Activated naive CD4-positive, alpha-beta T cell treated with anti-CD3 and anti-CD28 coated beads, Interleukin-2, amount 50 U/mL, for 72 hours (primary cell): ENCODE measurements at places on chromosomes 12 and 14. TPM values are rescaled to one million over a fixed set of nuclear protein-coding genes. Genes with fewer than 3 reads are reported as not detected.

ST8SIA1 gene
- total RNA-seq: 1.7 TPM

DNA sequence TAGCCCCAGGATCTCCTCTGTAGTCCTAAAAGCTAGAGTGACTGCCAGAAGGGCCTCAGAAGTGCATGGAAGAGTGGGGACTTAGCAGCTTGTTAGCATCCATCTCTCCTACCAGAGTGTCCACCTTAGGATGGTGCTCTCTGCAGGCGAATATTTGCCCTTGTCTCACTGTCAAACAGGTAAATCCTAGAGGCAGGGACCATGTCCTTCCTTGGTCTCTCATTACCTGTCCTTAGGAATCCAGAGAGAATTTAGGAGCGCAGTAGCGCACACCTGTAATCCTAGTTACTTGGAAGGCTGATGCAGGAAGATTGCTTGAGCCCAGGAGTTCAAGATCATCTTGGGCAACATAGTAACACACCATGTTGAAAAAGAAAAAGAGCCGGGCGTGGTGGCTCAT is 21.4 kb downstream of the AGAP2 start:
- DNase-seq: no peak

OR10P1 gene
- not detected for total RNA-seq

DNA sequence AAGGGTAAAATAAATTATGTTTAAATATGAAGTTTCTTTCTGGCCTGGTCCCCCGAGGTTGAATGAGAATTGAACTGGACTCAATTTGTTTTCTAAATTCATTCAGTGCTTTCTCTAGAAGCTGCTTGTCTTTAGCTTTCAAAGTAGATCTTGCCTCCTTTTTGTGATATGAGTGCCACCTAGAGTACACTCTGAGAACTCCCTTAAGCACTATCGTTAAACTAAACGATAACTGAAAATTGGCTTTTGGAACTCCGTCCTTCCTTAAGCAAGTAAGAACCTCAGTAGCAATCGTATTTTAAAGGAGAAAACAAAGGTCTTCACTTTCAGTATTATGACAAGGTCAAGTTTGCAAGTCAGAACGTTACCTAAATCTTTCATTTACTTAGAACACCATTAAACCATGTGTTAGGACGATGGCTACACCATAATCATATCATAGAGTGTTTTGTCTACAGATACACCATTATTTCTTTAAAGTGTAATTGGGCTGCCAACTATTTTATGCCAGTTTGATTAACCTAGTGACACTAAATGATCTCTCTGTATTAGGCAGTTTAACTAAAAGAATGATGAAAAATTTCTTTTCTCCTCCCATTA is 364.8 kb downstream of the SNAPC1 start:
- peak; percentile 14 for DNase-seq

- DNase-seq: no peak
Measured at GRCh38 chr14:33350366-33350990, 411.8 kb downstream of the NPAS3 start.

GRCh38 chr12:25829192-25829591 is 129.3 kb upstream of the RASSF8 start:
- no peak for DNase-seq

DNA sequence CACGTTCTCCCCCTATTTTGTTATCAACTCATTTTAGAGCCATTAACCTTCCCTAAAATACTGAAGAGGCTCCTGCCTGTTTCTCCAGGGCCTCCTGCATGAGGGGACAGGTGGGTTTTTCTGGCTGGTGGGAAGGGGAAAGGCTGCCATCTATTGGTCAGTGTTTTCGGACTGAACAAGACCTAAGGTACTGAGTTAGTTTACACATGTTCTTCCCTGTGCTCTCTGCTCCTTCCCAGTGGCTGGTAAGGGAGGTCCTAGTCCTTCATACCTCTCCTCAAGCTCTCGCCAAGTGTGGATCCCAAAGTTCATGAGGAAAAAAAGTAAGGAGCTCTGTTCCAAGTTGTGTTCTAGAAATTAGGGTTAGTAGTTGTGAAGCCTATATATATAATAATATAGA is 357.5 kb downstream of the FSCB start:
- no peak for DNase-seq

RNF212B gene
- total RNA-seq: not detected

DNA sequence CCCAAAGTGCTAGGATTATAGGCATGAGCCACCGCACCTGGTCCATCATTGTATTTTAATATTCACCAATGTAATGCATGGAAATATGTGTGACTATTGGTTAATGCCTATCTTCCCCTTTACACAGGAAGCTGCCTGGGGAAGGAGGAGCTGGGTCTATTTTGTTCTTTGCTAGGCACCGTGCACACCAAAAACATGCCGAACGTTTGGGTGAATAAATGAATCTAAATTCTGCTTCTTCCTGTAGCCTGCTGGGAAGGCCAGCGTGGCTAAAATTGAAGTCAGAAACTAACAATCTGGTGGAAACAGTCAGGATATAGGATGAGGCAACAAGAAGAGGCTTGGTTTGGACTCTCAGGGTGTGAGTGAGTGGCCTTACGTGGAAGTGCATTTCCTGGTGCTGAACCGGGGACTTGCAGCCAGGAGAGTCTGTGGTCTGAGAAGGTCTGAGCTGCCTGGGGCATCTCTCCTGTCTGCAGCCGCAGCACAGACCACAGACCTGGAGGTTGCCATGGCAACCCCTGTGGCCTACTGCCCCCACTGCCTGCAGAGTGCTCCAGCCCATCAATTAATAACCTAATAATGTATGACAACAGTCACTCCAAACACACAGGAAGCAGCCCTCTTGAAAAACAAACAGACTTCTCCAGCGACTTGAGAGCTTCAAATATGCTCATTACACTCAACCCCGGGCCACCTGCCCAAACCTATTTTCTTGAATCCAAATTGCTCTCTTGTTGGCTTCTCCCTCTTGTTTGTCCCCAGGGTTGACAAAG is 5.5 kb upstream of the GPR68 start:
- no peak for DNase-seq

NANOG gene
- not detected for total RNA-seq

DNA sequence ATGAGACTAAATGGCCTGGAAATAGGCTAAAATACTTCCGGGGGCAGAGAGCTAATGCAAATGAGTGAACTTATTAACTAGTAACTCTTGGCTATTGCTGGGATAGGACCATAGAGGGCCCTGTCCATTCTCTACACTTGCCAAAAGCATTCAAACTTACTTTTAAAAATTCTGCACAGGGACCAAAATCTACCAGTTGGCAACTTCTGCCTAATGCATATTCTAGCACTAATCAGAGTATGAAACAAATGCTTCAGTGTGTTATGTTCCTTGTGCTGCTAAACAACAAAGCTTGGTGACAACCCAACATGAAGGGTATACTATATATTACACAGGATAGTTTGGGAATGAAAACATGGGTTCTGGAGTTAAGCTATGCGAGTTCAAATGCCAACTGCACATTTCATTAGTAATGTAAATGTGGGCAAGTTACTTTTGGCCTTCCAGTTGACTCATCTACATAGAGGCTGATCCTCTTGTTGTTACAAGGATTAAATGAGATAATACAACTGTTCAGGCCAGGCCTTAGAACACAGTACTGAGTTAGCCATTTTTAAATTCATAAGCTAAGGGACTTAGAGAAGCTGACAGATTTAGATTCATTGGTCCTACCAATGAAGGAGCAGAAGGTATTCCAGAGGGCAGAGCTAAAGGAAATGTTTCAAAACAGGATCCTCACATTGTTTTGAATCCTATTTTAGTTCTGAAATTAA is 32.4 kb downstream of the HIGD1C start:
- DNase-seq: no peak

GRCh38 chr12:46534327-46534840 is 161.8 kb upstream of the SLC38A2 start:
- no peak for DNase-seq

NAV3 gene
- total RNA-seq: not detected

GRCh38 chr12:95418142-95418541 is 55.8 kb upstream of the METAP2 start:
- DNase-seq: no peak

GRCh38 chr12:32587581-32588495 is 91.3 kb upstream of the DNM1L start:
- DNase-seq: no peak

DNA sequence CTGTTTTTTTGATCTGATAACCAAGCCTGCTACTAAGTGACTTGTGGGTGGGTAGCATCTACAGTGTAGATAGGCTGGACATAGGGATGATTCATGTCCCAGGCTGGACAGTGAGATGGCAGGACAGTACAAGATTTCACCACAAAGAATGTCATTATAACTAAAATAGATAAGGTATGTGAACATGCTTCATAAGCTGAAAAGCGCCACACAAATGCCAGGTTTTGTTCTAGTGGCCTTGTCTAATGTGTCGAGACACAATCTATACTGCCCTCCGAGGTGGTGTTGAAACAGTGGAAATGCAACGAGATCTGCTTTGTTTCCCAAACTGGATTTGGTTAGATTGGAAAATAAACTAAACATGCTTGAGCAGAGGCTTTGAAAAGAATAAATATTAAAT is 4.4 kb downstream of the LGALS3 start:
- DNase-seq: no peak

AVPR1A gene
- total RNA-seq: not detected

DNA sequence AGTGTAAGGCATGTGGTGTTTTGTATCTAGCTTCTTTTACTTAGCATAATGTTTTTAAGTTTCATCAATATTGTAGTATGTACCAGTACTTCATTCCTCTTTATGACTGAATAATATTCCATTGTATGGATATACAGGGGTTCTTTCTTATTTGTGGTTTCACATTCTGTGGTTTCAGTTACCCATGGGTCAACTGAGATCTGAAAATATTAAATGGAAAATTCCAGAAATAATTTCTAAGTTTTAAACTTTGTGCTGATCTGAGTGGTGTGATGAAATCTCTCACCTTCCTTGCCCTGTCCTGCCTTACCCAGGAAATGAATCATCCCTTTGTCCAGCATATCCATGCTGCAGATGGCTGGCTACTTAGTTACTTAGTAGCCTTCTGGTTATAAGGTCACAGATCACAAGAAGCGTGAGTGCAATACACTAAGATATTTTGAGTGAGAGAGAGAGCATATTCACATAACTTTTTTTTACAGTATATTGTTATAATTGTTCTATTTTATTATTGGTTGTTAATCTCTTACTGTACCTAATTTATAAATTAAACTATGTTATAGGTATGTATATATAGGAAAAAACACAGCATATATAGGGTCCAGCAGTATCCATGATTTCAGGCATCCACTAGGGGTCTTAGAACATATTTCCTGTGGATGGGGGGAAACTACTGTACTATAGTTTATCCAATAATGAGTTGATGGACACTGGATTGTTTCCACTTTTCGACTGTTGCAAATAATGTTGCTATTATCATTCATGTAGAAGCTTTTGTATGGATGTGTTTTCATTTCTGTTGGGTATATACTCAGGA is 59.6 kb upstream of the LRTM2 start:
- no peak for DNase-seq
